ENCODE measurements at places on chromosomes 4 and X.

DNA sequence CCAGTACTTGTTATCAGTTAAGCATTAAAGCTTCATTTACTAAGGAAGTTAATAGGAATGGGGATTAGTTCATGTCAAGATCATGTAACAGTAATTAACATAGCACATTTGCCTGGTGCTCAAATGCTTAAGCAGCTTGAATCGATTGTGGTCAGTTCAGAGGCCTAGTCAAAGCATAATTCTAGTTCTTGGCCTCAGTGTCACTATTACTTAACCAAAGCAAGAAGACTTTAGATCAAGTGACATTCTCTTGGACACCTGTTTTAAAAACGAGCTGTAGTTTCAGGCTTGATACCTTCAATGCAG is 115.2 kb upstream of the BMPR1B start:
- DNase-seq: no peak

DNA sequence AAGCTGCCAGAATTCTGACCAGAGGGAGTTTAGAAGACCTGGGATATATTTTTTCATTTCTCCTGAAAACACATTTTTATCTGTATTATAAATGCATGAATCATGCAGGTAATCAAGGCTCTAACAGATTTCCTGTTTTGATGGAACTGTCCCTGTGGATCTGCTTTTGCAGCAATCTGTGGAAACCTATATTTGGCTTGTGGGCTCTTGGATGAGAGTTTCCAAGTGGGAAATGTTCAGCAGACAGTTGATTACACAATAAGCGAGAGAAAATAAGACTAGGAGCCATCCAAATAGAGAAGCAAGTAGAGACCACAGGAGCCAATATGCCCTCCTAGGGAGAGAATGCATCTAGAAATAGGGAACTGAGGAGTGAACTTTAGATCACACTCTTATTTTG is 105.0 kb downstream of the NDST3 start:
- no peak for DNase-seq

DNA sequence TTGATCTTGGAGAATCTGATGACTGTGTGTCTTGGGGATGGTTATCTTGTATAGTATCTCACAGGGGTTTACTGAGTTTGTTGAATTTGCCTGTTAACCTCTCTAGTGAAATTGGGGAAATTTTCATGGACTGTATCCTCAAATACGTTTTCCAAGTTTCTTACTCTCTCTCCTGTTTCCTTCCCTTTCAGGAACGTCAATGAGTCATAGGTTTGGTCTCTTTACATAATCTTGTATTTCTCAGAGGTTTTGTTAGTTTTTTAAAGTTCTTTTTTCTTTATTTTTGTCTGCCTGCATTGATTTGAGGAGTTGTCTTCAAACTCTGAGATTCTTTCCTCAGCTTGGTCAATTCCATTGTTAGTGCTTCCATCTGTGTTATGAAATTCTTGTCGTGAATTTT is 227.7 kb upstream of the GPRIN3 start:
- DNase-seq: no peak

GRCh38 chrX:85429066-85429465 is 49.6 kb upstream of the POF1B start:
- no peak for DNase-seq

GRCh38 chr4:150826306-150826705 is 188.8 kb downstream of the LRBA start:
- no peak for DNase-seq

DNA sequence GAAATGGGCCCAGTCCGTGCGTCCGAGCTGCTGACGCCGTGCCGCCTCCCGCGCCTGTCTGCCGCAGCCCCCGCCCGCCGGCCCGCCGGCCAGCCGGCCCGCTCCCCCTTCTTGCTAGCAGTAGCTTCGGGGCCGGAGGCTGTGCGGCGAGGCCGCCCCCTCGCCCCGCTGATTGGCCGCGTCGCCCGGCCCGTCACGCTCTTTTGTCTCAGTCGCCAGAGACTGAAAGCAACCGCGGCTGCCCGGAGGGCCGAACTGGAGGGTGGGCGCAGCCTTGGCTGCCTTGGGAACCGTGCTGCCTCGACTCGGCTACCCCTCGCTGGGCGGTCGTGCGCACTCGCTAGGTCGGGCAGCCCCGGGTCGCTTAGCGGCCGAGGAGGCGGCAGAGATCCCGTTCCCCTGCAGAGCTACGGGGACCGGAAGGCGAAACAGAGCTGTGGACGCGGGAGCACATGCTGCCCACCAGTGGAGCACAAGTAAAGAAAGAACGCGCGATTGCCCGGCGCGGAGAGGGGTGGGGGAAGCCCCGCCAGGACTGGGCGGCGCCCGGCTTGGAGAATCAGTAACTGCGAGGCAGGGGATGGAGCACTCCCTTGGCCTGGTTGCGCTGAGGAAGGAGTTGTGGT is at the start of gene ZCCHC18:
TSS of gene ZCCHC18 (plus strand) at position 198 of the 626 bp plus-strand sequence. CDS start 1,589 bp downstream, outside the sequence.
- DNase-seq: peak; percentile 30

GRCh38 chr4:56668267-56668666 is 12.8 kb downstream of the HOPX start:
- no peak for DNase-seq
